Ovary (tissue), 10 donors: ENCODE measurements at places on chromosomes 1 and 21.
A peak's percentile ranks its signal among the peaks of the same experiment; 100 is the strongest.

- DNase-seq = no peak
Observed at GRCh38 chr1:106072909-106073600, 983.4 kb upstream of the PRMT6 start.

DNA sequence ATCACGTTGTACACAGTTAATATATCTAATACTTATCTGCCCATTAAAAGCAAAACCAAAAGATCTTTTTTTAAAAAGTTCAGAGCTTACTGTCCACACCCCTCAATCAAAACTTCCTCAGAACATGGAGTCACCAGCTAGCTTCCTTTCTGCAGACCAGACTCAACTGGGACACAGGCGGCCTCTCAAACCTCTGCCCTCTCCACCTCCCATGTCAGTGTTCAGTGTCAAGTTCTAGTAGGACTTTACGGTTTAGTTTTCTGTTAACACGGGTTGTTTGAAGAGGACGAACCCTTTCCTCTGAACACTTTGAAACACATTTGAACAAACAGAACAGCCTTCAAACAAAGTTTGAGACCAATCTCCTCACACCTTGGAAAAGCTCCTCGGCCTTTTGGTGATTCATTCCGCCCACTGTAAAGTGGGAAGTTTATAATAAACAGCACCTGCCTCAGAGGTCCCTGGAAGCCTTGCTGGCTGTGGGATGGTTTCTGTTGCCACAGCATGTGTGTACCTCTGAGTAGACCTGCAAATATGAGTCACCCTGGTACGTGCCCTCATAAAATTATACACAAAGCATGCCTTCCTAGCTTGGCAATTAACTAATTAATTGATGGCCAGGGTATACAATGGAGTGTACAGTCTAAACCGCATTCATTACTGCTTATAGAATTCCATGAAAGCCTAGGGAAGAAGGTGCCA lies 48.4 kb upstream of the SIPA1L2 start:
- DNase-seq = no peak

DNA sequence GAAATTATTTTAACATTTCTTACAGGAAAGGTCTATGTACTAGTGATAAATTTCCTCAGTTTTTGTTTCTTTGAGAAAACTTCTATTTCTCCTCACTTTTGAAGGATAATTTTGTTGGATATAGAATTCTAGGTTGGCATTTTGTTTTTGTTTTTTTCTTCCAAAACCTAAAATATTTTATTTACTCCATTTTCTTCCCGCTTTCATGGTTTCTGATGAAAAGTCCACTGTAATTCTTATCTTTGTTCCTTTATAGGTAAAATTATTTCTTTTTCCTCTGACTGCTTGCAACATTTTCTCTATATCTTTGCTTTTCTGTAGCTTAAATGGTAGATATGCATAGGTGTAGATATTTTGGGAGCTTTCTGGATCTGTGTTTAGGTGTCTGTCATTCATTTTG lies 153.9 kb upstream of the DSCAM start:
- no peak for DNase-seq

- no peak for DNase-seq
Observed at GRCh38 chr21:19914028-19914427, 1084.2 kb upstream of the NCAM2 start.

GRCh38 chr1:209611771-209612570 lies 28.5 kb downstream of the CAMK1G start:
- no peak for DNase-seq

DNA sequence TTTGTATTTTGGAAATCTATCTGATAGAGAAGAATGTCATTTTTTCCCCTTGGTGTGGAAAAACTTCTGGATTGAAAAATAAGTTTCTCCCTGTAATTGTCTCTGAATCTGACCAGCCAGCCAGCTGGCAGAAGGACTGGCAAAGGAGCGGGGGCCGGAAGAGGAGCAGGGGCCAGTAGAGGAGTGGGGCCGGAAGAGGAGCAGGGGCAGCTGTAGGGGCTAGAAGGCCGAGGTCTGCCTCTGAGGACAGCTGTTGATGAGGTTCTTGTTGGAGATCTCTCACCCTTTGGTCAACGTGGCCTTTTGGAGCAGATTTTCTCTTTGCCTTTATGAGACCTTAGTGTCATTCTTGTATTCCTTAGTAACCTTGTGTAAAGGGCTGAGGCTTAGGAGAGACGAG lies 121.8 kb downstream of the GALNT2 start:
- no peak for DNase-seq

- DNase-seq = no peak
Observed at GRCh38 chr1:235002706-235003300, 125.8 kb downstream of the TOMM20 start.

DNA sequence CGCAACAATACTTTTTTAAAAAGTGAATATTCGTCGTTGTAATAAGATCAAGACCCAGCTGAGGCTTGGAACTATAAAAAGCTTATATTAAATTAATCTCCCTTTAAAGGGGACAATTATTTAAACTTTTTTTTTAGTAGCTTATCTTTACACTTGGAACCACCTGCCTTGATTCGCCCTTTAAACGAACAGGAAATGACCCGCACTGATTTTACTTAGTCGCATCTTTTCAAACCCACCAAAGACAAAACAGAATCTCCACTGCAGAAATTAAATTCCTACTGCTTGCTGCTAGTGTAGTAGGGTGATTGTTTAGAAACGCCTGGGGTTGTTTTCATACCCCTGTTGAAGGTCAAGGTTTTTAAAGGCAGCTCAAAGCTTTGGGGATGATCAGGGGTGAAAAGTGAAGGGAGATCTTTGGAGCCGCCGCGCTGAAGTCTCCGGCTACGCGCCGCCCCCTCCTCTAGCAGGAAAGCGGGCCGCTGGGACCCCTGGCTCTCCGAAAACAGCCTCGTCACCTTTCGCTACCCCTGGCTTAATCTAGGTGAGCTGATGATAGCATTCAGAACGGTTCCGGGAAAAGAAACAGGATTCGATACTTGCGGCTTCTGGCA lies 163.4 kb downstream of the RUNX1 start:
- DNase-seq = peak; percentile 55

DNA sequence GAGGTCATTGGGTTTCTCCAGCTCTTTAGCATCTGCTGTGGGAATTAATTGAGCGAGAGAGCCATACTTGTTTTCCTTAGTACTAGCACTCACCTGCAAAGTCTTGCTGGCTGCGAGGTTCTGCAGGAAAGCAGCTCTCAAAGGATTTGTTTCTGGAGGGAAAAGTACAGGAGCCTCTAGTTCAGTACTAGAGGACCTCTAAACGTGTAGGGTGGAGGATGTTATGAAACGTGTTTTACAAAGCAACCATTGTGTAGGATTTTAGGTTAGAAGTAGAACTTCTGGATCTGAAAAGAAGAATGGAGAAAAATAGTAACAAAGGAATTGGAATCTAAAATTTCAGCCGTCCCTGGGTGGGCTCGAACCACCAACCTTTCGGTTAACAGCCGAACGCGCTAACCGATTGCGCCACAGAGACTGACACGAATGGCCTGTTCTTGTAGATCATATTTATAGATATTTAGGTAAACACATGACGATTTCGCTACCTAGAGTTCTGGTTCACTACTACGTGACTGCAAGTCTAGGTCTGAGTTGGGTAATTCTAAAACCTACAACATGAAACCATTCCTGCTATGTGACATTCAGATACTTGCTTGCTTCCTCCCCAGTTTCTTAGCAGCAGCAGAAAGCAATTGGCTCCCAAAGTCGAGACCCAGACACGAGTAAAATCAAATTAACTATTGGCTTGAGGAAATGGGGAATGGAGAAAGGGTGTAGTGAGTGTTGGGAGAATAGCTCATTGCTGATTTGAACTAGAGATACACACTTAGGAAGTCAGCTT lies 60.2 kb upstream of the CFAP126 start:
- DNase-seq = no peak

GRCh38 chr1:81408419-81408818 lies 392.3 kb upstream of the ADGRL2 start:
- DNase-seq = no peak

DNA sequence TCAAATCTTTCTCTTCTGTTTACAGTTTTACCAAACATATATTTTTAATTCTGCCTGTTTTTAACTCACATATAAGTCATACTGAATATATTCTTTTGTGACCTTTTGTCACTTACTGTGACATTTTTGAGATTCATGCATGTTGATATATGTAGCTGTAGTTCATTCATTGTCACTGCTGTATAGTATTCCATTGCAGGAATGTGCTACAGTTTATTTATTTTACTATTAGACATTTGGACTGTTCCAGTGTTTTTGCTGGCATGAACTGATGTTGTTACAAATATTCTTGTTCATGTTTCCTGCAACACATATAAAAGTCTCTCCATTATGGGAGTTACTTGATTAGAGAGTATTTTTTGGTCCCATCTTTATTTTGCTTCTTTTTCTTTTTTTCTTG lies 174.9 kb downstream of the DHRS3 start:
- DNase-seq = no peak

DNA sequence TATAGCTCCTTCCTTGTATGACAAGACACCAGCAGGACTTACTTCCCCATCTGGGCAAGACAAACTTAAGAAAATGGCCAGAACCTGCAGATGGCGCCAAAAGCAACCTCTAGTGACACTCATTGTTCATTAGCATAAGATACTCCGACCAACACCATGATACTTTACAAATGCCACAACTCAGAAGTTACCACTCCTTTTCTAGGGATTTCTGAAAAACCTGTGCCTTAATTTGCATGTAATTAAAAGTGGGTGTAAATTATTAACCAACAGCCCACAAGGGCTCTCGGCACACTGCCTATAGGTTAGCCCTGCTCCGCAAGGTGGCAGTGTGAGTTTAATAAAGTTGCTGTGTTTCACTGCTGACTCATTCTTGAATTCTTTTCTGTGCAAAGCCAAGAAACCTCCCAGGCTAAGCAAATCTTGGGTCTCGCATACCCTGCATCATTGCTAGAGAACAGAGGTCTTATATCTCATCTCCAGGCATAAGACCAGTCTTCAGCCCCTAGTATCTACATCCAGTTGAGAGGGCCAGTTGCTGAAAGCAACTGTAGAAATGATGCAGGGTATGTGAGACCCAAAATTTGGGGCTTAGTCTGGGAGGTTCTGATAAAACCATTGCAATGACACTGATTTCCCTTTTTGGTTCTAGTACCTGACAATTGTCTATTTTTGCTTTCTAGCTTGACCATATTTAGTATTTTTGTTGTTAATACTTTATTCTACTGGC lies 86.4 kb downstream of the FAF1 start:
- DNase-seq = no peak

DNA sequence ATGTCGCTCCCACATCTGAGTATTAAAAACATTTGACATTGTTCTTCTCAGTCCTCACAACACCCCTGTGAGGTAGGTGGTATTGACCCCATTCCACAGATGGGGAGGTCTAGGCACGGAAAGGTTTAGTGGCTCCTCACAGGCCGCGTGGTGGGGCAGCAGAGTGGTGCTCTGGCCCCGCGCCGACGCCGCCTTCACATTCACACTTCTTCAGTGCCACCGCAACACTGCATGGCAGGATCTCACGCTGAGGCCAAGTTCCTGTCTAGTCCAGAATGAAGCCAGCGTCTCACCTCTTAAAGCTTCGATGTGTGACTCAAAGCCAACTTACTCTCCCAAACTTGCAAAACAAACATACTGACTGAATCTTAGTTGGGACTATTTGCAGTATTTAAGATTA lies 12.1 kb downstream of the ICMT start:
- DNase-seq = no peak

GRCh38 chr1:8955406-8955805 lies 9.7 kb downstream of the CA6 start:
- DNase-seq = peak; percentile 21

DNA sequence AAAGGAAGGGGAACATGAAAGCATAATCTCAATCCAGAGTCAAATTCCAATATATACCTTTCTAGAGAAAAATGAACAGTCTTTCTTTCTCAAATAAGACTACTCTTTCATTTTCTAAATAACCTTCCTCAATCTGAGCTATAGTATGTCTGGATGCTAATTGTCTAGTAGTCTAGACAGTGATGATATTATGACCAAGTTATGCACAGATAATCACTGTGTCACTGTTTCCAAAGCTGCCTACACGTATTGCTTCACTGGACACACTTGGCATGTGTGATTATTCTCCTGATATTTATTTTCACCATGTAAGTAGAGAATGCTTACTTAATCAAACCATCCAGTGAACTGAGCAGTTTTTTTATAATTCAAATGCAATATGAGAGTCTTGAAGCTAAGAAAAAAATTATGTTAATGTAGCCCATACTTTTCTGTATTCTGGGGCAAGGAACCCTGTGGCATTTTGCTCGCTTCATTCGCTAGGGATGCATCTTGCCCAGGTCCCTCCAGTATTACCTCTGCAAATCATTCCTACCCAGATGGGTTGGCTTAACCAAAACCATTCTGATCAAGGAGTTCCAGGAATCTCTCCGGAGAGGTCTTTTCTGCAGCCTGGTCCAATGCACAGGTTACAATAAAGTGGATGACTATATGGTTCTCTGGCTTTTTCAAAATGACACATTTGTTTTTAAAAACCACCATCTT lies 303.1 kb upstream of the RUNX1 start:
- DNase-seq = no peak

DNA sequence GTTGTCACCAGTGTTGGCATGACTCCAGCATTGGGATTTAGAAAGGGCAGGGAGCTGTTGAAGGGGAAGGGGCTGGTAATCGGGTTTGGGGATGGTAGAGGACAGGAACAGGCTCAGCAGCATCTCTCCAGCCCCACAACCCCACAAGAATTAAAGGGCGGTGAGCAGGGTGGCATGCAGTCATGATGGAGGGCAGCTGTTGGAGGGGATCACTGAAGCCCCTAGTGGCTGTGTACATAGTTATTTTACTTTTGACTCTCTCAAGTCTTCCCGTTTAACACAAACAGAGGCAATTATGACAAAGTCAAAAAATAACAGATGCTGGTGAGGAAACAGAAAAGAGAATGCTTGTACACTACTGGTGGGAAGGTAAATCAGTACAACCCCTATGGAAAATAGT lies 213.8 kb downstream of the URB2 start:
- no peak for DNase-seq

GRCh38 chr1:31789259-31790065 lies 25.3 kb upstream of the ADGRB2 start:
- peak; percentile 97 for DNase-seq

GRCh38 chr21:37183749-37184148 lies 83.4 kb downstream of the VPS26C start:
- no peak for DNase-seq

DNA sequence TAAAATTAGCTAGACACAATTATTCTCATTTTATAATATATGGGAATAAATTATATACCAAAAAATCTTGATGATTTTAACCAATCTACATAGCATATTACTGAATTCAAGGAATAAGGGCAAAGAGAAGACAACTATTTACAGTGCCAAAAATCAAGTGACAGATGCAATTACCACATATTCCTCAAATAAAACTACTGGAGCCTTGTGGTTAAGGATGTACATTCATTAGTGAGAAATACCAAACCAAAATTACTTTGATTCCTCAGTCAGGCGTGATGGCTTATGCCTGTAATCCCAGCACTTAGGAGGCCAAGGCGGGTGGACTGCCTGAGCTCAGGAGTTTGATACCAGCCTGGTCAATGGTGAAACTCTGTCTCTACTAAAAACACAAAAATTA lies 68.8 kb upstream of the RBM34 start:
- no peak for DNase-seq

GRCh38 chr21:38805328-38806152 lies at the start of gene ETS2:
ETS2 (plus strand) TSS chr21:38805929; CDS start chr21:38810035, 4,106 bp downstream.
- DNase-seq = peak; percentile 93

GRCh38 chr1:209749205-209749604 lies 6.6 kb upstream of the TRAF3IP3 start:
- no peak for DNase-seq

GRCh38 chr1:39805385-39805784 lies 16.7 kb upstream of the BMP8B start:
- no peak for DNase-seq

- no peak for DNase-seq
Observed at GRCh38 chr1:6788946-6789345, 3.7 kb downstream of the CAMTA1 start.

- DNase-seq = no peak
Observed at GRCh38 chr1:220701974-220702373, 11.8 kb downstream of the C1orf115 start.
